Naive thymus-derived CD8-positive, alpha-beta T cell (primary cell): ENCODE measurements at places on chromosomes 3 and 15. TPM values are rescaled to one million over a fixed set of nuclear protein-coding genes. Genes with fewer than 3 reads are reported as not detected.

DNA sequence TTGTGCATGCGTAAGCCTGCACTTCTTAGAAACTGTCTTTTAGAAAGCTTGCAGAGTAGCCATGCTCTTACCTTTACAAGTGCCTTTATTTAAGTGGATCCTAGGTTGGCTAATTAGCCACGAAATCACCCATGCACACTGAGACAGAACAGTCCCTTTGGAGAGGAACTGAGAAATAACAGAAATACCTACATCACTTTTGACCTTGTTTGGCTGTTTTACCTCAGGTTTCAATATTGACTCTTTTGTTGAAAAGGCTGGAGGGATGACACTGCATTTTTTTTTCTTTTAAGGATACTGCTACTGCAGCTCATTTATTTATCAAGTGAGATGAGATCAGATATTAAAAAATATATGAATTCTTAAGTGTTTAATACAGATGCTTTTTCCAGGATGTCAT is 155.6 kb upstream of the GOLIM4 start:
- DNase-seq: no peak

GRCh38 chr3:190239325-190239724 is 82.9 kb downstream of the CLDN1 start:
- DNase-seq: no peak

DNA sequence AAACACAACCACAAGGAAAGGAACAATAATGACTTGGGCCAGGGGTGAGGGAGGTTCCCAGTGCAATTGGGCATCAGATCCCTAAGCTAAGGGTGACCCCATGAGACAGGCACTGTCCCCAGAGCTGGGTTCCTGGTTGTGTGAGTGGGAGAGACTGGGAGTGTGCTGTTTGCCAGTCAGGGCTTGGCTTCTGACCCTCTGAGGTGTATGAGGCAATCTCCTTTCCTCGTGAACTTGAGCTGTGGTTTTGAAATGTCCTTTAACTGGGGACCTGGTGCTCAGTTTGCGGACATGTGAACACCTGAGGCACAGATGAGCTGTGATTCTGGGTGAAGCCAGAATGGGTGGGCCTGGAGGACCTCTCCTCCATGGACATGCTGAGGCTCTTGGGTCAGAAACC is 58.5 kb upstream of the PLXNA1 start:
- no peak for DNase-seq

DNA sequence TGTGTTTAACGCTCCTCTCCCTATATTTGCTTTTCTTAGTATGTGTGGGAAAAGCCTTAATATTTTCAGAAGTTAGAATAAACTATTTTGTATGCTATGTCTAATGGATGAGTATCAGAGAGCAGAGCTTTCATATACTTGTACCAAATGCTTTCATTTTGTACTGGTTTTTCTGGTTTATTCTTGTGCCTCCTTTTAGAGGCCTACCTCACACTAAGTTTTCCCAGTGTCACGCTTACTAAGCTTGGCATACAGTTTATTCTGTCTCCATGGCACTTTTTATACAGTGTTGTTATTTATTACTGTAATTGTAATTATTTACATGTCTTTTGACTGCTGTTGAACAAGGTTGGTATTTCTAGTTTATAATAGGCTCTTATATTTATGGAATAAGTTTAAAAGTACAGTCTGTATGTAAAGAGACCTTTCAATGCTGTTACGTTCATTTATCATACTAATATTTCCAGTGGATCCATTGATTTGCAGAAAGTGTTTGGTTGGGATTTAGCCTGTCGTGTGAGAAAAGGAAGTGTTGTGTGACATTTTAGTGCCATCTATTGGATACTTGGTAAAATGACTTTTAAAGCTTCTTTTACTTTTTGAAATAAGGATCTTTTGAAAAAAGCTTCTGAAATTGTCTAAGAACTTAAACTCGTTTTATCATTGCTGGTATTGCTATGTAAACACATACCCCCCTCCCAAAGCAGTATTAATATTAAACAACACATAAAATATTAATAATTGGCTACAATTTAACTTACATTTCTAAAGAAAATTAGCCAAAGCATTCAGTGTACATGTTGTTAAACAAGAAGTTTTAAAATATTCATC is 5.2 kb upstream of the EBLN2 start:
- no peak for DNase-seq

GRCh38 chr3:46987319-46987742 is 7.9 kb downstream of the NBEAL2 start:
- no peak for DNase-seq

DNA sequence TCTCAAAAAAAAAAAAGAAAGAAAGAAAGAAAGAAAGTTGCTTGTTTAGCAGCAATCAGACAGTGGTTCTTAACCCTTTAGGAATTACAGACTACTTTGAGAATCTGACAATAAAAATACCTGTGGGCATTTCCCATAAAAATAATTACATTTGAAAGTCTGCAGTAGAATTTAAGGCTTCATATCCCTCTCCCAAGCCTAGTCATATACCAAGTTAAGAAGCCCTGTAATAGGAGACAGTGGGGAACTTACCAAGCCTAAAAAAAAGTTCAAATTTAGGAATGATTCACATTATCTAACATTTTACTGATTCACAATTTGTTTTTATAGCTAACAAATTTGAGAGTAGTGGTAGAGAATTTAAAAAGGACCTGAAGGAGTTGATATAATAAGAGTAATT is 47.5 kb downstream of the LRRFIP2 start:
- no peak for DNase-seq

GRCh38 chr3:13517253-13517977 is 31.5 kb upstream of the FBLN2 start:
- no peak for DNase-seq

DNA sequence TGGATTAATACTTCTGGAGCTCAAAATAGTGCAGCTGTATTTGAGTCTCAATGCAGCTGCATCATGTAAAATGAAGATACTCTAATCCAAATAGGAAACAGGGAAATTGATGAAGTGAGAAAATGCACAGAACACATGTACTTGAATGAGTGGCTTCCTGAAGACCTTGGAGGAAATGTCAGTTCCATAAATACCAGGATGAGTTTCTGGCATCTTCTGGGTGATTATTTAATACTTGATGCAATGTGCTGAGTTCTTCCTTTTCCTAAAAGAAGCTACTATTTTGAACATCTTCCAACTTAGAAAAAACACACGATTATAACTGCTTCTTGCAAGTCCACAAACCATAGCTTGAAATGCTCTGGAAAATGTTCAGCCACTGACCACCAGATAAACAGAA is 162.8 kb downstream of the SLC9A9 start:
- DNase-seq: no peak

DNA sequence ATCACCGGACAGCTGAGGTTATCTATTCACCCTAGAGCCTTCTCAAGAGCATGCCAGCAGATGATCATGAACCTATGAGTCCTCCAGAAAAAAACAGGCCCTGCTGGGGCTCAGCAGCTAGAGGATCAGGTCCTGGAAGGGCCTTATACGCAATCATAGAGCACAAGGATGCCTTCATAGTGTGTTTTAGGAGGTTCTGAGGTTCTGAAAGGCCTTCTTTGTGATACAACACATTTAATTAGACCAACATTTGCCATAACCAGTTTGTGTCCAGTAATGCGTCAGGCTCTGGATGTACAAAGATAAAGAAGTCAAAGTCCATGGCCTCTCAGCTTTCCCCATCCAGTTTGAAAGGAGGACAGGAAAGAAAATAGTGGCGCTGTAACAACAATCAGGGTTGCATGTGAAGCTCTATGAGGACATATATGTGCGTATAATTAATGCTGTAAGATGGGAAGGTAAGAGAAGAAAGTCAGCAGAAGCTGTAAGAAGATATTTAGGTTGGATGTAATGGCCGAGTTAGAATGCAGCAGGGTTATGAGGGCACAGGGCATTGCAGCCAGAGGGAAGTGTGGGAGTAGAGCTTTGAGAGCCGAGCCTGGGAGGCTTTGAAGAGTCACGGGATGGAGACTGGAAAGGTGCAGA is 302.6 kb upstream of the TBL1XR1 start:
- DNase-seq: no peak

DNA sequence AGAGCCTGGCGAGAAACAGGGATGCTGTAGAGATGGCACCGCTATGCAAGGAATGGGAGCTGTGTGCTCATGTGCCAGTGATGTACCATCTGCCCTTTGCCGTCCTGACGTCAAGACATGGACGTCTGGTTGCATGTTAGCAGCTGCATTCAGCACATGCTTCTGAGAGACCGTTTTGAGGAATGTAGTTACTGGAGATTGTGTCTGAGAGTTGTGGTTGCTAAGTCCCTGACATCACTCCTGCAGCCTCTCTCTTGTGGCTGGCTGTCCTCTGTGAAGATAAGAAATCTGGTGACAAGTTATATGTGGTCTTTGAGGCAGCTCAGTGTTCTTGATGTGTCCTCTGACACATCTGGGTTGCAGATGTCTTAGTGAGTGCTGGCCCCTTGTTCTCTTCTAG is 165.1 kb downstream of the APBA2 start:
- DNase-seq: no peak

DNA sequence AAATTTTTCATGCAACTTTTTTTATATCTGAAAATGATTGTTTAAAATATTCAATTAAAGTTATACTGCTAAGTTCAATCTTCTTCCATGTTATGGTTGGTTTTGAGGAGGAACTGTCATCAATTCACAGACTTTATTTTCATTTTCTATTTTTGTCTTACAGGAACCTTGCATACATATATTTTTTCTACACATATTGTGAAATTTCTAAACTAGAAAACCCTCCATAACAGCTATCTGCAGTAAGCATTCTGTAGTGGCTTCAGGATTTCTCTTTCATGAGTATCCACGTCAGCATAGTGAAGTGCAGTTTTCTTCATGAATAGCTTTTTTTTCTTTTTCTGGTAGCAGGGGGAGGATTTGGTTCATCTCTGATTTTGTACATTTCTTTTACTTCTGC is 48.2 kb downstream of the ATR start:
- DNase-seq: no peak

- no peak for DNase-seq
Observed at GRCh38 chr3:127733781-127734180, 61.0 kb downstream of the ABTB1 start.

DNA sequence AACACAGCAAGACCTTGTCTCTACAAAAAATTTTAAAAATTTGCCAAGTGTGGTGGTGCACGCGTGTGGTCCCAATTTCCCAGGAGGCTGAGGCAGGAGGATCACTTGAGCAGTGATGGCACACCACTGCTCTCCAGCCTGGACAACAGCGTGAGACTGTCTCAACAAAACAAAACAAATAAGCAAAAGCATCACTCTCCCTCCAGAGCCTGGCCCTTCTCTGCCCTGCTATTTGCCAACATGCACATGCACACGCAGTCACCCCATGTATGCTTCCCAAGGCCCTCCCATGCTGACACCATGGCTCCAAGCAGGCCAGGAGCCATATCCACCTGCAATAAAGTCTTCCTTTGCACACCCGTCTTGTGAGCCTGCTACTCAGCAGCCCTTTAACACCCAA is 2.1 kb downstream of the KIF9 start:
- DNase-seq: no peak

GRCh38 chr15:61780278-61780980 is 279.8 kb downstream of the VPS13C start:
- no peak for DNase-seq

DNA sequence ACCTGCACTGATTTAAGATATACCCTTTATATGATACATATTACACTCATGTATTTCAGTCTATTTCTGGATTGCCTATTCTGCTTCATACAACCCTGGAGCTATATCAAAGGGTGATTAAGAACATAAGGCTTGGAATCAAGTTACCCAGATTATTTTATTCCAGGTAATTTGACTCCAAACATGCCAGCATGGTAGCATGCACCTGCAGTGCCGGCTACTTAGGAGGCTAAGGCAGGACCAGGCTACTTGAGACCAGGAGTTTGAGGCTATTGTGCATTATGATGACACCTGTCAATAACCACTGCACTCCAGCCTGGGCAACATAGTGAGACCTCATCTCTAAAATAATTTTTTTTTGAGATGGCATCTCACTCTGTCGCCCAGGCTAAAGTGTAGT is 50.4 kb upstream of the NEO1 start:
- DNase-seq: no peak

DNA sequence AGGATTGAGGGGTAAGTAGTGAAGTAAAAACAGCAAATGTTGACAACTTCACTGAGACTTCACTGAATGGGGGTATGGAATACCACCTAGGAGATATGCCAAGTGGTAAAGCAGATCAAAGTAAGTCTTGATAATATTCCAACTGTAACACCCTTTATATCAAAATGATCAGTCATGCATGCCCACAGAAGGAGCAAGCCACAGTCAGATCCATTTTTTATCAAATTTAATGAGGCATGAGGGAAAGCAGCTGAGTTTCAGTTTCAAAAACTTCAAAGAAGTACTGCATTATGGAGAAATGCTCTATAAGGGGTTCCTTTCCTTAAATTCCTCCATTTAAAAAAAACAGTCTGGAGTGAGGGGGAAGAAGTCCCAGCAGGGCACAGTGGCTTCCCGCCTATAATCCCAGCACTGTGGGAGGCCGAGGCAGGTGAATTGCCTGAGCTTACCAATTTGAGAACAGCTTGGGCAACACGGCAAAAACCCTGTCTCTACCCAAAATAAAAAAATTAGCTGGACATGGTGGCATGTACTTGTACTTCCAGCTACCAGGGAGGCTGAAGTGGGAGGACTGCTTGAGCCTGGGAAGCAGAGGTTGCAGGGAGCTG is 56.9 kb downstream of the TJP1 start:
- DNase-seq: no peak

GRCh38 chr3:111874177-111874820 is 15.2 kb downstream of the PHLDB2 start:
- DNase-seq: no peak

- no peak for DNase-seq
Observed at GRCh38 chr3:196927571-196928453, 14.5 kb downstream of the NCBP2 start.

- no peak for DNase-seq
Observed at GRCh38 chr15:89115547-89115946, 27.3 kb downstream of the ABHD2 start.

- DNase-seq: no peak
Observed at GRCh38 chr3:59990915-59991314, 941.1 kb upstream of the CFAP20DC start.

Gene ANKRD34C
- total RNA-seq: not detected

Gene PFKFB4
- 2.4 TPM for total RNA-seq

Gene ZWILCH
- total RNA-seq: 12.8 TPM

Gene TM4SF4
- not detected for total RNA-seq

Gene CEMIP
- total RNA-seq: not detected

Gene GCNT3
- not detected for total RNA-seq

Gene MASP1
- total RNA-seq: not detected

Gene NGLY1
- 86.4 TPM for total RNA-seq
